ENCODE measurements at places on chromosomes 2 and 18. TPM values are rescaled to one million over a fixed set of nuclear protein-coding genes. Genes with fewer than 3 reads are reported as not detected.

- DNase-seq = no peak
Measured at GRCh38 chr2:33766175-33766574, 167.1 kb upstream of the FAM98A start.

DNA sequence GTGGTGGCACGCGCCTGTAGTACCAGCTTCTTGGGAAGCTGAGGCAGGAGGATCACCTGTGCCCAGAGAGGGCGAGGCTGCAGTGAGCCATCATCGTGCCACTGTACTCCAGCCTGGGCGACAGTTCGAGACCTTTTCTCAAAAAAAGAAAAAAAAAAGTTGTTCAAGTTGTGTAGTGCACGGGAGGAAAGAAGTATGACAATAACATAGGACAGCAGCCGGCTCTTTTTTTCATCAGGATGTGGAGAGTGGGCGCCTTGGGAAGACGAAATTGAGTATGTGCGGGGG lies 36.5 kb downstream of the PCBP1 start:
- no peak for DNase-seq

DNA sequence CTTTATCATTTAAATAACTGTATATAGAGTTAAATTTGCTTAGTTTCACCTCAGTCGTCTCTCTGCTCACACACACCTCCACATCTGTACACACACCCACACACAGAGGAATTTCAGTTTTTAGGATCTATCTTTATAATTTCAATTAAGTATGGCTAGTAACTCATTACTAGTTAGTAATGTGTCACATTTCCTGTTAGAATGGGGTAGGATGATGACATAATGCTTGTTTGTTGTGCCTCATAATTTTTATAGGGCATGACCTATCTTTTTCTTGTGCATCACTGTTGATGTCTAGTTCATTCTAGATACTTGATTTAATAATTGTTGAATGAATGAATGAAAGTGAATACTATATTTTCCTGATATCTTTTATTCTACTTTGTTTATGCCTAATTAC lies 108.6 kb downstream of the AGPS start:
- DNase-seq = peak; percentile 30

DNA sequence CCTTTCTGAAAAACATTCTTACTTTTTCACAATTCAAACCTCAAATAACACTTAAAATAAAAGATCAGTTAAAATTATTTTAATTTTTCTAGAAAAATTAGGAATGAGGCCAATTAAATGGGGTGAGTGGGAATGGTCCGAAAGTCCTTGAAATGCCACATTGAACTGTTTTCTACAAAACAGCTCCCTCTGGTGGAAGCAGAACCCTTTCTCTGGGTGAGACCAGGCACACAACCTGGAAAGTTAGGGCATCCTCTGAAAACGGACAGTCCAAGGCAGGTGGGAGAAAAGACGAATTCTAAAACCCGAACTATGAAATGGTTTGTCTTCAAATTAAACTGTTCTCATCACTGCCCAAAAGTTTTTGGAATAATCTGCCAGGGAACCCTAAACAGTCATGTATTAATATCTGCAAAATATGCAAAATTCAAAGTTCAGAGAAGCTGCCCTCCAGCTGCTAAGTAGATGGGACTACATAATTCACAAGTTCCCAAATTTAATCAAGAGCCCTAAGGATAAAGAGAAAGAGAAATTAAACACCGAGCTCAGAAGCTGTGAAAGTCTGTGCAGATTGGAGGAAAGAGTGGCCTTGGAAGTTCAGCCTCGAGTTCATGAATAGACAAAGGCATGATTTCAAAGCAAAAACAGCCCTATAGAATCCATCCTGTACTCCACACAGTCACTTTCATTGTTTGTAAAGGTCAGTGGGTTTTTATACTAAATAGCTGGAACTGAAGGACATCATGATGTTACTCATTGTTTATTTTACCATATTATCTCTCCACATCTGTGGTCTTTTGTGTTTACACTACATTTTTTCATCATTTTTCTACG lies 108.3 kb downstream of the PIEZO2 start:
- DNase-seq = peak; percentile 85

GRCh38 chr18:11027862-11028261 lies 121.5 kb downstream of the PIEZO2 start:
- DNase-seq = peak; percentile 64

DNA sequence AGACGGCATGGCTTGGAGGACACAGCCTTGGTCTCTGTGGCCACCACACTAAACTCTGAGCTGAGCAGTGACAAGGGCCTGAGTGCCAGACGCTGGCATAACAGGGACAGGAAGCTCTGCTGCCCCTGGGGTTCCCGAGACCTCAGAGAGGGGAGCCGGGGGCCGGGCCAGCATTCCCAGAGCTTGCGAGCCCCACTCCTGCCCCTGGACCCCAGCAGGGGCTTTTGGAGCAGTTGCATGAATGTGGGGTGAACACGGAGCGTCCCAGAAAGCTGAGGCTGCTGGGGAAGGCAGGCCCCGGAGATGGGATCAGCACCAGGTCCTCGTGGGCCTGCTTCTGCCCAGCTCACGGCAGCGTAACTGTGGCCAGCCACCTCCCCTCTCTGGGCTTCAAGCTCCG lies 7.6 kb upstream of the ERFE start:
- DNase-seq = no peak

- peak; percentile 74 for DNase-seq
Measured at GRCh38 chr2:196274387-196274809, 103.0 kb upstream of the STK17B start.

DNA sequence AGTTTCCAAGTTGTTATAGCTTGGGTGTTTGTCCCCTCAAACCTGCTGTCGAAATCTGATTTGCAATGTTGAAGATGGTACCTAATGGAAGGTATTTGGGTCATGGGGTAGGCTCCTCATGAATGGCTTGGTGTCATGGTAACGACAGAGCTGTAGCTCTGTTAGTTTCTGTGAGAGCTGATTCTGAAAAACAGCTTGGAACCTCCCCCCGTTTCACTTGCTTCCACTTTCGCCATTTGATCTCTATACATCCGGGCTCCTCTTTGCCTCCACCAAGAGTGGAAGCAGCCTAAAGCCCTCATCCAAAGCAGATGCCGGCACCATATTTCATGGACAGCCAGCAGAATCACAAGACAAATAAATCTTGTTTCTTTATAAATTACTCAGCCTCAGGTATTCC lies 1035.1 kb upstream of the SLC39A10 start:
- DNase-seq = no peak

The HOXD12 gene
- total RNA-seq = not detected

DNA sequence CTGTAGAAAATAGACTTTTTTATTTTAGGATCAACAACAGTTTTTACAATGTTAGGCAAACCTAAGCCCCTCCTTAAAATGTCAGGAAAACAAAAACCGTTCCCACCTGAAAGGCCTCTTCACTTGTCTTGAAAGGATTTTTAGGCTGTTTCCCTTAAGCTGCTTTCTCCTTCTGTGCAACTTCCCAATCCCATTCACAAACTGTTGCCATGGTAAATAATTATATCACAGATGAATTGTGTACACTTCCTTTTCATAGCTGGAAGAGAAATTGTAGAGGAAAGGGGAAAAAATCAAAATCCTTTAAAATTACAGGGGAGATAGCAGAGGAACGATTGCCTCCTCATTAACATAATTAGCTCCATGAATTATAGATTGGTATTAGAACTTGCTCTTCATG lies 1488.0 kb upstream of the CELF4 start:
- peak; percentile 9 for DNase-seq

DNA sequence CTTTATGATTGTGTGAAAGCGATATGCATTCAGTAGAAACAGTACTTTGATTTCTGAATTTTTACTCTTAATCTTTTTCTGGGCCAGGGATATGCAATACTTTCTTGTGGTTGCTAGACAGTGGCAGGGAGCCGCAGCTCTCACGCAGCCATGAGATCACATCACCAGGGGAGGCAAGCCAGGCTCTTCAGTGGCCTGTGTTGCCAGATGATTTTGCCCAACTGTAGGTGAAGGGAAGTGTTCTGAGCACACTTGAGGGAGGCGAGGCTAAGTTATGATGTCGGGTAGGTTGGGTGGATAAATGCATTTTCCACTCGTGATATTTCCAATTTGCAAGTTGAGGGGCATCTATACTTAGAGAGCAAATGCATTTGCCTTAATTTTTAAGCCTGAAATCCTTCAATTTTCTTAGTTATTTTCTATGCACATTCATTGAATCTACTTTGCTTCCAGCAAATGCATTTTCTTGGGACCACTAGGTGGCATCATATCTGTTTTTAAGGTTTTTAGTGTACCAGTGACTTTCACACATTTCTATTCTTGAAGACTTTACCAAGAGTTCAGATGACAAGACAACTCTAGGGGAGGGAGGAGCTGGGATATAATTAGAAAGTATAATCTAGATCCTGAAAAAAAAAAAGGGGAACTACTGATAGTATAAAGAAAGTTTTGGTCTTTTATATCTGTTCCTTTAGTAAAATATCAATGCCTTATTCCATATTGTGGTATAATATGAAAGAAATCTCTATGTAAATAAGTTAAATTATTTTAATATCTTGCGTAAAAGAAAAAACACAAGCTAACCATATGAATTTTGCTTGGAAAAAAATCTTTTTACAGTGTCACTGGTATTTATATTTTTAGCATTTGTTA lies 643.3 kb downstream of the SOCS6 start:
- DNase-seq = peak; percentile 69

DNA sequence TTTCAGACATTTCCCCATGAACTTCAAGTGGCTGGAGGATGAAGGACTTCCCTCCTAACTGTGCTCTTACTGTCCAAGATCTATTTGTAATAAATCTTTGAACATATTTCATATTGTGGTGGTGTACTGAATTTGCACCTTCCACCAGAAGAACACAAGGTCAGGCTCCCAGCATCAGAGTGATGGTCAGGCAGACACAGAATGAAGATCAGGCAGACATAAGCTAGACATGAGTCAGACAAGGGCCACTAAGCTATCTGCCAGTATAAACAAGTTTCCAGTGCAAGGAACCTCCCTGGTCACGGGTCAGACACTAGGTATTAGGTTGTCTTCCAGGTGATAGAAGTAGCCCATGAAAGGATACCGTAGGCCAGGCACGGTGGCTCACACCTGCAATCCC lies 20.0 kb downstream of the AQP12B start:
- DNase-seq = no peak

- no peak for DNase-seq
Measured at GRCh38 chr2:10771786-10772185, 40.8 kb downstream of the PDIA6 start.

- DNase-seq = no peak
Measured at GRCh38 chr2:105412584-105412983, 13.7 kb upstream of the FHL2 start.

DNA sequence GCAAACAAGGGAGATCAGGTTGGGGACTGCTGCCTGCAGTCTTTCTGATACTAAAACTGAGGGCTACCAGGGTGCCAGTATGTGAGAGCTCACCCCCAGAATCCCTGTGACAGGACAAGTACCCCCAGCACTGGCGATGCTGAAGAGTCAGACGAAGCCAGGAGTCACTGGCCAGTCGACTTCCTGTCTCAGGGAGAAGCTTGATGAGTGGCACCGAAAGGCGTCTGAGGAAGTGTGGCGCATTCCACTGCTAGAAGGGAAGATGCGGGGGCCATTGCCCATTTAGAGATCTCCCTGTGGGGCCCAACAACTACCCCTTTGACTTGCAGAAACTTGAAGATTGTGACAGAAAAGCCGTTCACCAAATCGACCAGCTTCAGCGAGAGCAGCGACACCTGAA lies 22.0 kb downstream of the MXD1 start:
- DNase-seq = peak; percentile 47

GRCh38 chr18:32040936-32041335 lies 22.3 kb downstream of the RNF125 start:
- DNase-seq = peak; percentile 4

DNA sequence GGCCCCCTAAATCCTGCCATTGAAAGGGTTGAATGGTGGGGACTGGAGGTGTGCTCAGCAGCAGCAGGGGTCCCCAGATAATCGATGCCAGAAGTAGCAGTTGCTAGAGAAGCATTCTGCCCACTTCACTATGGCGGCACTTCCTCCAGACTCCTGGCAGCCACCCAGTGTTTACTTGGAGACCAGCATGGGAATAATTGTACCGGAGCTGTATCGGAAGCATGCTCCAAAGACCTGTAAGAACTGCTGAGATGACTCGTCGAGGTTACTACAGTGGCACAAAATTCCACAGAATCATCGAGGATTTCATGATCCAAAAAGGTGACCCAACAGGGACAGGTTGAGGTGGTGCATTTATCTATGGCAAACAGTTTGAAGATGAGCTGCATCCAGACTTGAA lies 11.0 kb upstream of the GAREM2 start:
- DNase-seq = no peak

- DNase-seq = no peak
Measured at GRCh38 chr2:43068041-43068533, 158.3 kb downstream of the ZFP36L2 start.

- no peak for DNase-seq
Measured at GRCh38 chr2:78535395-78535794, 490.1 kb upstream of the REG3G start.
